ENCODE measurements at places on chromosomes 4 and X.

GRCh38 chr4:184815046-184815877 lies 10.5 kb downstream of the ACSL1 start:
- peak; percentile 73 for DNase-seq

GRCh38 chr4:136749989-136750388 lies 782.3 kb downstream of the PCDH18 start:
- DNase-seq, result no peak

DNA sequence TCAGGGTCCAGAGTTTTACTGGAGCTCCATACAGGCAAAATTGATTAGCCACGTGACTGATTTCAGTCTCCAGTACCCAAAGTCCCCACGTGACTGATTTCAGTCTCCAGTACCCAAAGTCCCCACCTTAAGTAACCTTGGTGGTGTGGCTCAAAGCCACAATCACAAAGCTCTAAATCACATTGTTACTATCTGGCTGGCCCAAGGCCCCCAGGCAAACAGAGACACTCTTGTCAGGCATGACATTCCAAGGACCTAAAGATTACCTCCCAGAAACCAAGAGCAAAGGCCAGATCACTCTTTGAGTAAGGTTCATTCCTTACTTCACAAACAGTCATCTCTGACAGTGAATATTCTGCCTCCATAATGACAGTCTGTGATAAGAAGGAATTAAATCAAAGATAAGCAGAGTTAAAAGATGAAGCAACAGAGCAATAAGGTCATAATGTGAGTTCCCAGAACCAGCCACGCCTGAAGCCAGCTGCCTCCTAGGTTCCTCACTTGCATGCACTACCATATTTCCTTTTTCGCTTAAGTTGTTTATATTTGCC lies 78.5 kb downstream of the ANXA3 start:
- no peak for DNase-seq

GRCh38 chr4:27619435-27619834 lies 758.8 kb downstream of the STIM2 start:
- DNase-seq, result no peak

- no peak for DNase-seq
Measured at GRCh38 chrX:39903937-39904336, 193.8 kb downstream of the BCOR start.

- DNase-seq, result no peak
Measured at GRCh38 chr4:37989398-37990260, 29.4 kb downstream of the PTTG2 start.

- no peak for DNase-seq
Measured at GRCh38 chrX:98068024-98068580, 1184.4 kb downstream of the RPA4 start.

- no peak for DNase-seq
Measured at GRCh38 chr4:2861631-2862436, 18.2 kb downstream of the ADD1 start.

DNA sequence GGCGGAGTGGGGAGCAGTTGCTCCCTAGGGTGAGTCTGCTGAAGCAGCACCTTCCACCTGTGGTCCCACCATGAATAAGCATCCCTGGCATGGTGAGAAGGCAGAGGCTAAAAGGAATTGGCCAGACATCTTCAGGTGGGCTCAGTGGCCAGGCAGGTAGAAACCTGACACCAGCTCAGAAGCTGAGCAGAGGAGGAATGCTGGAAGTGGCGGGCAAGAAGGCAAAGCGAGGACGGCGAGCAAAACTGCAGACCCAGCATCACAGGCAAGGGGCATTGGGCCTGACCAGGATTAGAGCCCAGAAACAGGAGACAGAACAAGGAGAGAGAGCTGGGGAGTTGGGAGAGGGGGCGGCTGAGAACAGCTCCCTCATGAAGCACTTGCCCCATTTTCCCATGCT lies 25.3 kb downstream of the TSC22D3 start:
- no peak for DNase-seq

GRCh38 chrX:132728296-132728695 lies 230.1 kb downstream of the HS6ST2 start:
- no peak for DNase-seq

GRCh38 chr4:55124322-55125076 lies 896 bp downstream of the KDR start:
- peak; percentile 19 for DNase-seq

GRCh38 chr4:110620691-110621327 lies 2.1 kb downstream of the PITX2 start:
- peak; percentile 58 for DNase-seq

- DNase-seq, result no peak
Measured at GRCh38 chrX:47206316-47206715, 12.2 kb upstream of the CDK16 start.

GRCh38 chr4:173288698-173289352 lies 45.3 kb downstream of the HMGB2 start:
- no peak for DNase-seq

DNA sequence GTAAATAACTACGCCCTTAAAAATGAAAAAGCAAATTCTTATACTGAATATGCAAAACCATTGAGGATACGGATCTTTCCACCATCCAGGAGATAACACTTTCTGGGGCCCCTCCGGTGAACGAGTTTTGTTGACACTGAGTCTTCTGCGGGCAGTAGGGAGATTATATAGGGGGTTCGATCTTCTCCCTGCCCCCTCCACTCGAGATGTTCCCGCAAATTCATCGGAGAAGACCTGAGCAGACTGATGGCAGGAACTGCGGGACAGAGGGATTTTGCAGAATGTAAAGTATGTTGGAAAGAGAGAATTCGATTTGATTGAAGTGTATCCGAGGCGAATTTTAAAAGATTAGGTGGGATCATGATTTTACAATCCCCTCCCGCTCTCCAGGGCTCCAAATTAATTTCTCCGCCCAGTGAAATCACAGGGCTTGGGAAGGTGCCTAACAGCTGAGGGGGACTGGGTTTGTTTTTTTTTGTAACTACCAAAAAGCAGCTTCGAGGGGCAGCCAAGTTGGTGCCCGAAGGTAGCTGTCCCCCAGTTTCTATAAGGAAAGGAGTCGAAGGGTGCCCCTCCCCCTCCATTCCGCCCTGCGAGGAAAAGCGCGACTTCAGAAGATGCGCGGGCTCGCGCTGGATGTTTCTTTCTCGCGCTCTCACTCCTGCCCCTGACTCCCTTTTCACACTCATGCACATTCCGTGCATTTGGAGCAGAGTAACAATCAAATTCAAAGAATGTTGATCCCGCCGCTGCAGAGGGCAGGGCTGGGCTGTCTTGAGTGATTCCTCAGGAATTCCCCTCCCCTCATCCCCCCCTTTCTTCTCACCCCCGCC lies 1.2 kb downstream of the TMEM255A start:
- DNase-seq, result no peak

GRCh38 chr4:76544725-76545124 lies 109.7 kb downstream of the SHROOM3 start:
- no peak for DNase-seq

DNA sequence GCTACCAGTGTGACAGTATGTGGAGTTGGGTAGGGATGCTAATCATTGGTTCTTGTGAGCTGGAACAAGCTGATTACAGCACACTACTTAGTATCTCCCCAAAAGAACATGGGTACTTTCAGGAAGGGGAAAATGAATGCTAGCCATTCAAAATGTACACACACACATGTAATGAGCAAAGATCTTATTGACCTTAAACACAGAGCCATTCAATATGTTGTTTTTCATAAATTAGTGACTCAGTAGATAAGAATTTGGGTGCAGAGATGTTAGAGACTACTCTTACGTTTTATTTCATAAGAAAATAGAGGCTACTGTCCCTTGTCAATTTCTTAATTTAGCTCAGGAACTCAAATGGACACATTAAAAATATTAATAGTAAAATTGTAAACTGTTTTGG lies 509.5 kb upstream of the ATOH1 start:
- DNase-seq, result no peak

- no peak for DNase-seq
Measured at GRCh38 chrX:46117234-46117633, 428.0 kb downstream of the ZNF674 start.

DNA sequence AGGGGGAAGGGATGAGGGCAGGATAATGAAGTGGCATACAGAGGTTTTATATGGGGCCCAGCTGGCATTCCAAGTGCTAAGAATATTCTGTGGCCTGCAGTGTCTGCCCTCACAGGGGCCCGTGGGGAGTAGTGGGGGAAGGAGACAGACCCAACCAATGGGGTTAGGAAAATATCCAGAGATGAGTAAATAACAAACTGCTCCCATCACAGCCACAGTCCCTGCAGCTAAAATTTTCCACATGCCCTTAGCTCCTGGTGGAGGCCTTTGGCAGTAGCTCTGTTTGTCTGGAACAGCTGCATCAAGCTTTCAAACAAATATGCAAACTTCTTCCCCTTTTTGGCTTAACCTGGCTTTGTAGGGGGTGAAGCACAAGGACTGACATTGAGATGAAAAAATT lies 3.1 kb downstream of the SRPX2 start:
- peak; percentile 47 for DNase-seq

DNA sequence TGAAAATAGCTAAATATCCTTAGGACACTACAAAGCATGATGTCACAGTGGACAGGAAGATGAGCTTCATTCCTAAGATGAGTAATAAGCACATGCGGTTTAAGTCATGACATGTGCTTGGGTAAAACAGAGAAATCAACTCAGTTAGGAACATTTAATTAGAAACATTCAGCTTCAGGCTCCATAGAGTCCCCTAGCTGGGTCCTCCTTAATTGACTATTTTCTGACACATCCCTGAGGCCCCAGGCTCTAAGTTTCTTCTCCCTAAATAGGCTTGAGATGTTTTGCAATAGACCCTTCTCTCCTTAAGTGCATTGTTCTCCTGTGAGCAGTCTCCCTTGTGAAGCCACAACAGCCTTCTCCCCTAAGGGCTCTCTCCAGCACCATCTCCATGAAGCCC lies 70.4 kb upstream of the ANXA3 start:
- DNase-seq, result no peak

DNA sequence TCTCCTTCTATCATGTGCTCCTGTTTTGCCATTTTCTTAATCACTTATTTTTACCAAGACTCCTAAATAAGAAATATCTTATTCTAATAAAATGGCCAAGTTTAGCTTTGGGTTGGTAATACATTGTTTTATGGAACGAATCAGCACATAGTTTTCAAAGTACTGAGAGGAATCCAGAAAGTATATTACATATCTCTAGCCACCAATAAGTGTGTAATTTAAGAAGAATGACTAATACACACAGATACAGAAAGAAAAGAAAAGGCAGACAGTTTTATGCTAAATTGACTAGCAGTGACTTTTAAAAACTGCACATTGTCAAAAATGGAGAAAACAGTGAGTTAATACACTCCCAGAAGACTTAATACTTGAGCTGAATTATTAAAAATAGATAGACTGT lies 167.0 kb upstream of the IL15 start:
- DNase-seq, result no peak

DNA sequence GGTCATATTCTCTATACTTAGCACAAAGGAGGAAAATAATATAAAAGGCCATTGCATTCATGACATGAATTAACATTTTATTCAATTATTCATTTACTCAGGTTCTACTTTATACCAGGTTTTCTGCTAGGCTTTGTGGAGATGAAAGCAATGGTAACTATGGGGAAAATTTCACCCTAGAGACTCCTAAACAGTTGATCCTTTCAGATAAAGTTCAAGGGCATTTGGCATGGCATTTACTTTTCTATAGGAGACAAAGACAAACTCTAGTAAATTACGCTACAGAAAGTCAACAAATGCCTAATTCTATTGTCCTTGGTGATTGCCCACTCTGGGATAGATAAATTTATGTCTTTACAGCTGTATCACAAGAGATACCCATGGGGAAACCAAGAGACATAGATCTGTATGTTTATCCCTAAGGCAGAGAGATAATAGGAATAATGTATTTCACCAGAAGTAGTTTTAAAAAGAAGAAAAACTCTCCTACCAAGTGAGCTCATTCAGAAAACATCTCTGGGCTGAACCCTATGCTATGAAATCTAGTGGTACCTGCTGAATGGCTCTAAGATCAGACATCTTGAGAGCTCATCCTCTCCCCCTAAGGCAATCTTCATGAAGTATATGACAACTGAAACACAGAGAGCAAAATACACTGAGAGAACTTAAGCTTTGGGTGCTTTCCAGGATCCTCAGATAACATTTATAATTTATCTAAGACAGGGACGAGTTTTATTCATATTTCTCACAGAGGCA lies 316.7 kb downstream of the ANTXR2 start:
- DNase-seq, result no peak

- DNase-seq, result no peak
Measured at GRCh38 chrX:46251755-46252154, 293.5 kb downstream of the ZNF674 start.

DNA sequence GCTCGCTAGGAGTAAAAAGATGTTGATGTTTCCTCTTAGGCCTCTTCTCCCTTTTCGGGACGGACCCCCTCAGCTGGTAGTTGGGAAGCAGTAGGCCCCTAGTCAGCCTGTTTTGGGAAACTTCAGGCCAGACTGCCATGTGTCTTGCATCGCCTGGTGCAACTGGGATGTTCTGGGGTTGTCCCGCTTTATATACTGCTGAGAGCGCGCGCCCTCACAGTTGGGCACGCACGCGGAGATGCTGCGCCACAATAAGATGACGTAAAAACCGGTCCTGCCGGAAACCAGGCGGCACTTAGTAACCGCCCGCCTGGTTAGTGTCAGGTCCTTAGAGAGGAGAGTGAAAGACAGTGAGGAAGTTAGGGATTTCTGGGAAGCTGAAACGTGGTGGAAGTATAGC lies 231.3 kb upstream of the CT83 start:
- DNase-seq, result no peak

- DNase-seq, result no peak
Measured at GRCh38 chr4:142112451-142112850, 476.1 kb downstream of the IL15 start.

DNA sequence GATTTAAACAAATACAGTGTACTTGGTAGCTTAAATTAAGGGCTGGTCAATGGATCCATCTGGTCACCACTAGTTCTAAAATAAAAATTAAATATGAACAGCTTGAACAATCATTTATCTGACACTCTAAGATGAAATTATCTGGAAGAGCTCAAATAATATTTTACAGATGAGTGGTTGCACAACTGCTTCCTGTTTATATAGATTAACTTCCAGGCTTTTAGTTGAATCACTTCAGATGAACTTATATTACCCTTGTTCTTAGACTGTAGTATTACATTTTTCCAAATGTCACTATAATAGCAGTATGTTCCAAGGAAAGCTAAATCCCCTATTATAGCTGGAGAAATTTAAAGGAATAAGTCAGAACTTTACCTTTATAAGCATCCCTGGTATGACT lies 92.4 kb upstream of the SMIM10 start:
- DNase-seq, result no peak

DNA sequence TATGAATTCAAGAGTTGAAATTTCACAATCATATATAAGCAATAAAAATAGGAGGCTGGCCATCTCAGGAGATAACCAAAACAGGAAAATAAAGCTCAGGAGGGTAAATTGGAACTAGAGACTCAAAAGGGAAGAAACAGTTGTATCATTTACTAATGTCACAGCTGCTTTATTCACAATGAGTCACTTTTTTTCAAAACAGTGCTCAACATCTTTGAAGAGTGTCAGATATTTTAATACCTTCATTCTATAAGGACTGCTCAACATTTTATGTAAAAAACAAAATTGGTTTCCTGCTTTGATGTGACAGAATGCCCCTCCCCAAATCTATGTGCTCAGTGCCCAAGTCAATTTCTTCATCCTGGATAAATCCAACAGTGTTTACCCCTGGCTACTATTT lies 97.7 kb downstream of the DDX60 start:
- no peak for DNase-seq
